ENCODE measurements at places on chromosomes 6 and 20.
A peak's percentile ranks its signal among the peaks of the same experiment; 100 is the strongest.

GRCh38 chr6:37047689-37048402, 42.4 kb downstream of the FGD2 start:
- no peak for DNase-seq

DNA sequence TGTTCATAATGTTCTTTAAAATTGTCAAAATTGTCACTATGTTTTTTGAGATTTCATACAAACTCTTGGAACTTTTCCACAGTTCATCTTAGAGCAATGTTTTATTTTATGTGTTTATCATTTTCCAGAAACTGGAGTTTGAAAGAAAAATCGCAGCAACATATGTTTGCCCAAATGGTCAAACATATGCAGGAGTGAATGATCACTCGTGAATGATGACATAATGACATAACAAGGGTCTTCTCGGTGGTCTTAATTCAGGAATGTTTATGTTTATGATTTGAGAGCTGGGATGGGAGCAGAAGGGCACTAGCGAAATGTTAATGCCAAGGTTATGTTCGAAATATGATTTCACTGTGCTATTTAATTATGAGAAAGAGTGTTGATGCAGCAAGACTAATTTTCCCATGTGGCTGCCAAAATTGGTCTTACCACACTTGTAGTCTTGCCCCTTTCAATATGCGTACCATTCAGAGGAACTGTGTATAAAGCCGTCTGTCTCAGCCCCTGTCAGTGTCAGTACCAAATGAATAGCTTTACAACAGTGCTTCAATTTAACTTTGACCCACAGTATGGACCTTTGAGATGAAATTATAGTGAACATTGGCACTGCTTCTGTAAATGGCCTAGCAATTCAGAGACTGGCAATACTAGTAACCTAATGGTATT, 152.3 kb downstream of the CARMIL1 start:
- DNase-seq = no peak

GRCh38 chr6:158038291-158039177, 56.9 kb downstream of the SYNJ2 start:
- DNase-seq = no peak

- no peak for DNase-seq
Measured at GRCh38 chr20:46938434-46938833, 43.8 kb downstream of the EYA2 start.

DNA sequence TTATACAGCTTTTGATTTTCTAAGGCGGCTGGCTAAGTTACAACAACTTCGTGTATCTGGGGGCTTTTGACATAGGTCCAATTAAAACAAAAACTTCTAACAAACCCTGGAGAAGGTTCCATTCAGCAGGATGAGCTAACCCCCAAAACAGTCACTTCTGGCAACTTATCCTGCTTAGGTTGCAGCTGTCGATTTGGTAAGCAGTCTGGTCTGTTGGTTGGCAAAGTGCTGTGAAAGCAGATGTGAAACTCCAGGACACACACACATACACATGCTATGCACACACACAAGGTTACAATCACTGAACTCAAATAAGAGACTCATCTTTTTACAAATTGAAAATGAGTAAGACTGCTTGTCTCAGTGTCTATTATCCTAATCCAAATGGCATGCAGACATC, 119.0 kb upstream of the STMND1 start:
- DNase-seq = no peak

- no peak for DNase-seq
Measured at GRCh38 chr6:134523903-134524650, 206.2 kb upstream of the SGK1 start.

- DNase-seq = no peak
Measured at GRCh38 chr6:15285682-15286294, 39.9 kb downstream of the JARID2 start.

GRCh38 chr6:44256775-44257024, 628 bp downstream of the SLC35B2 start:
- DNase-seq = no peak

DNA sequence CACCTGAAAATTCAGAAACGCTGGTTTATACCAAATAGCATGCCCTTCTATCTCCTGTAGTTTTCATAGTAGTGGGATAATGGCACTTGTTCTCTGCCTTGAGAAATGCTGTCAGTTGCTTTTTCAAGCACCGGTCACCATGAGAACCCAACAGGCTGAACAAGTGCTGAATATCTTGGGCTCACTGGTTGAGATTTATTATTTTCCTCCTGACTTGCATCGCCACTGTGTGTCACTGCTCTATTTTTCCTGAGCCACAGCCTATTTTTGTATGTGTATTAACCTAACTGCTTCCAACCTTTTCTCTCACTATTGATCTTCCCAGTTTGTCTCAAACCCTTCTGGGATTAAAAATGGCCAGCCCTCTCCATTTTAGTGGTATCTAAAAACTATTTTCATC, 71.9 kb downstream of the OPN5 start:
- DNase-seq = no peak

- DNase-seq = no peak
Measured at GRCh38 chr6:167577891-167578361, 248.8 kb upstream of the AFDN start.

DNA sequence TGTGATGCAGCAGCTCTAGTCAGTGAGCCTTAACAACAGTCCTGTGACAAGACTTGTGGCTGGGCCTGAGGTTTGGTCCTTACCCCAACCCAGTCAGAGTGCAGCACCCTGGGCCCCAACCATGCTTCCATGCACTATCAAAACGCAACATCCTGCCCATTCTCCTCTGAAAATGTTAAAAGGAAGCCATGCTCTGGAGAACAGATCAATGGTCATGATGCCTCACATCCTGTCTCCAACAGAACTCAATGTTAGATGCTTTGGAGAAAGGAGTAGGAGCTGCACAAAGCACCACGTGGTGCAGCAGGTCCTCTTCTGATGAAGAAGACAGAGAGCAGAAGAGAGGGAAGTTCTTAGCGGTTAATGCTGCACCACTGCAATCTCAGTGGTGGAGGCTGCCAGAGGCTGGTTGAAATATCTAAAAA, 41.9 kb downstream of the TRAM2 start:
- DNase-seq = no peak

DNA sequence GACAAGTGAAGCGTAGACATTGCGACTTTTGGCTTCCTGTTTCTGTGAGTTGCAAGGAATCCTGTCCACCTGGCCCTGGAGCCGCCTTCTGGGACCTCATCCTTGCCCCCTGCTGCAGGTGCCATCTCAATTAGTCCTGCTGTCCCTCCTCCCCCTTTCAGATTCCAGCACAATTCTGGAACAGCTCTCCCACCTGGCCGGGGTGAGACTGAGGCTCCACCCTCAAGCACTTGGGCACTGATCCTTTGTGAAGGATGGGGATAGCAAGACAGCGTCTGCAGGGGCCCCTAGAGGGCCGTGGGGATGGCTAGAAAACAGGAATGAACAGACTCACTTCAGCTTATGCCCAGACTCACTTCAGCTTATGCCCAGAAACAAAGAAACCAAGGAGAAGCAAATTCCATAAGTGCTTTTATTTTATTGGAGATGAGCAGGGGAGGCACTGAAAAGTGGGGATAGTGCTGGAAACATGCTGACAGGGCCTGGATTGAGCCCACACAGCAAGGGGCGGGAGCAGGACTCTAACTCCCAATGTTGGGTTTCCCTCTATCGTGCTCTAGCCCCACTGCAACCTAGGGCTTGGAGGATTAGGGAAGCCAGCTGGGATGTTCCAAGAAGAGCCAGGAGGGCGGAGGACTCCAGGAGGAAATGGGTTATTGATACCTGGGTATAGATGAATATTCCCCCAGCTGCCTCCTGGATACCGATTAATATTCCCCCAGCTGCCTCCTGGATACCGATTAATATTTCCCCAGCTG, 1.4 kb downstream of the C6orf15 start:
- no peak for DNase-seq

- no peak for DNase-seq
Measured at GRCh38 chr6:157233156-157233555, 90.2 kb downstream of the TMEM242 start.

DNA sequence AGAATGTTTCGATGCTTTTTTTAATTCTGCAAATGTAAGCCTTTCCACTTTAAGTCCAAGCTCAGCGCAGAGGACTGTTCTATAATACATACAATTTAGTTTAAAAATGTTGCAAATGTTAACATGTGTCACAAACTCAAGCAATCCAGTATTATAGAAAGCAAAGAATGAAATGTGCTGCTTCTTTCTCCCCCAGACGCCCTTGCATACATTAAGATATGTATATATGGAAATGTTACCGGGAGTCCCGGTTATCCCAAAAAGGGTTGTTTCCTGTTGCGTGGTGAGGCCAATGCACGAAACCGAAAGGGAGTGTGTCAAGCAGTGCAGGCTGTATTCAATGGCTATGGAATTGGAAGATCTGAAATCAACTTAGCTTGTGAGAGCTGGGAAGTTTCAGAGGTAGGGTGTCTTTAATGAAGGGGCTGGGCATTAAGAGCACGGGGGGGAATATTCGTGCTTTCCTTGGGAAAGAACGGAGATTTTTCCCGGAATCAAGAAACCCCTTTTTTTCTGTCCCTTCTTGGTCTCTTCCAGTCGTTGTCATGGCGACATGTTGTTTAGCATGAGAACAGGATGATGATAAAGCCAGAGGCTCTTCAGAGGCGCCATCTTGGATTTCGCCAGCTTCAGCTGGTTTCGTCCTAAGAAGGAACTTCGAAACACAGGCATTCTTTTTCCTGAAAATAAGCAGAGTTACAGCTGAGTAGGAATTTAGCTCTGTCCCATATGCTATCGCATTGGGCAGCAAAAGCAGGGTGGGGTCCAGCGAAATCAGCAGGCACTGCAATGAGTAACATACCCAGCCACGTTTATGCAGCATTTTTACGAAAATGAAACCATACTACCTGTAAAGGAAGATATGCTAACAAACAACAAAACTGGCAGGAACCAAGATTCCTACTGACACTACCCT, 10.1 kb upstream of the NQO2 start:
- peak; percentile 91 for DNase-seq

GRCh38 chr6:168638468-168639271, 197.7 kb downstream of the SMOC2 start:
- DNase-seq = no peak

DNA sequence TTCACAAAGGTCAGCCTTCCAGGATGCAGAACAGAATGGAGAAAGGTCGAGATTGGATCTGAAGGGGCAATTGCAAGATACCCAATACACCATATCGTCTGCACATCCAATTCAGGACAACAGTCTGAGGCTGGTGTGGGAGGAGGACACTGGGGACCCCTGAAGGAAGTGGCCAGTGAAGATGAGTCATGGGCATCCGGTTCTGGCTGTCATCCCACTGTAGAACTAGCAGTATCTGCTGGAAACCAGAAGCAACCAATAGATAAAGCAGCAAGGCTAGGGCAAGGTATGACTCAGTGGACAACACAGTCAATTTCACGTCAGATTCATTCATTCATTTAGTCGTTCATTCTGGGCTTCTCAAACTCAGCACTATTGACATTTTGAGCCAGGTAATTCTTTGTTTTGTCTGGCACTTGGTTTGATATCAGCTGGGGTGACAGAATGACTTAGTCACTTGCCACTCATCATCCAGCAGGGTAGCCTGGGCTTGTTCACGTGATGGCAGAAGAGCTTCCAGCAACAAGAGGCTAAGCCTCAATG, 30.3 kb upstream of the SHLD1 start:
- no peak for DNase-seq

GRCh38 chr6:14353281-14353680, 235.7 kb downstream of the CD83 start:
- DNase-seq = no peak

GRCh38 chr6:56489559-56489958, 153.1 kb downstream of the DST start:
- DNase-seq = no peak

GRCh38 chr6:147154454-147154853, 49.8 kb upstream of the STXBP5 start:
- DNase-seq = no peak

GRCh38 chr6:7242835-7243178, 70.2 kb downstream of the SSR1 start:
- DNase-seq = no peak

DNA sequence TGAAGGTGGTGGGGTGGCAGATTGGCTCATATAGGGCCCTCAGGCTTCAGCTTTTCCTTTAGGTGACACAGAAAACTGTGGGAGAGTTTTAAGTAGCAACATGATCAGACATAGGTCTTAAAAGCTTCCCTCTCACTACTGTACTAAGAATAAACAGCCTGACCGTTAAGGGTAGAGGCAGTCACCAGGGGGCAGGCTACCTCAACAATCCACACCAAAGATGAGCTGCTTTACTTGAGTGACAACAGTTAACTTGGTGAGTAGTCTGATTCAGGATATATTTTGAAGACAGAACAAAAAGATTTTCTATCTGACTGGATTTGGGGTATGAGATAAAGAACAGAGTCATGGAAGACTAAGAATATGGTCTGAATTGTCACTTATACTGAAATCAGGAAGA, 193.1 kb upstream of the SHLD1 start:
- peak; percentile 55 for DNase-seq

DNA sequence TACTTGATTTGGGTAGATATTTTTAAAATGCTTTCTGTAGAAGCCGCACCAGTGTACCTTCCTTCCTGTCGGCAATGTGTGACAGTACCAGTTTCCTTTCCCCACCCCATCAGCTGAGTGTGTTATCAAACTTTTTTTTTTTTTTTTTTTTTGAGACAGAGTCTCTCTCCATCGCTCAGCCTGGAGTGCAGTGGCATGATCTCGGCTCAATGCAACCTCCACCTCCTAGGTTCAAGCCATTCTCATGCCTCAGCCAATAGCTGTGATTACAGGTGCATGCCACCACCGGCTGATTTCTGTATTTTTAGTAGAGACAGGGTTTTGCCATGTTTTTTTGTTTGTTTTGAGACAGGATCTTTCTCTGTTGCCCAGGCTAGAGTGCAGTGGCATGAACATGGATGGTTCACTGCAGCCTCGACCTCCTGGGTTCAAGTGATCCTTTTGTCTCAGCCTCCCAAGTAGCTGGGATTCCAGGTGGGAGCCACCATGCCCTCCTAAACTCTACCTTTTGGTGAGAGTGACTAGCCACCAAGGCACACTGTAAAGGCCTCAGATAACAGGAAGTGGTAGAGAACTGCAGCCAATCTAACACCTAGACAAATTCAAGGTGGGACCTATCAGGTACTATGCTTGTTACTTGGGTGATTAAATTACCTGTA, 26.5 kb upstream of the ZBTB22 start:
- no peak for DNase-seq

- DNase-seq = no peak
Measured at GRCh38 chr20:32625996-32626395, 40.9 kb upstream of the NOL4L start.
